ENCODE measurements at places on chromosomes 3 and 15.

DNA sequence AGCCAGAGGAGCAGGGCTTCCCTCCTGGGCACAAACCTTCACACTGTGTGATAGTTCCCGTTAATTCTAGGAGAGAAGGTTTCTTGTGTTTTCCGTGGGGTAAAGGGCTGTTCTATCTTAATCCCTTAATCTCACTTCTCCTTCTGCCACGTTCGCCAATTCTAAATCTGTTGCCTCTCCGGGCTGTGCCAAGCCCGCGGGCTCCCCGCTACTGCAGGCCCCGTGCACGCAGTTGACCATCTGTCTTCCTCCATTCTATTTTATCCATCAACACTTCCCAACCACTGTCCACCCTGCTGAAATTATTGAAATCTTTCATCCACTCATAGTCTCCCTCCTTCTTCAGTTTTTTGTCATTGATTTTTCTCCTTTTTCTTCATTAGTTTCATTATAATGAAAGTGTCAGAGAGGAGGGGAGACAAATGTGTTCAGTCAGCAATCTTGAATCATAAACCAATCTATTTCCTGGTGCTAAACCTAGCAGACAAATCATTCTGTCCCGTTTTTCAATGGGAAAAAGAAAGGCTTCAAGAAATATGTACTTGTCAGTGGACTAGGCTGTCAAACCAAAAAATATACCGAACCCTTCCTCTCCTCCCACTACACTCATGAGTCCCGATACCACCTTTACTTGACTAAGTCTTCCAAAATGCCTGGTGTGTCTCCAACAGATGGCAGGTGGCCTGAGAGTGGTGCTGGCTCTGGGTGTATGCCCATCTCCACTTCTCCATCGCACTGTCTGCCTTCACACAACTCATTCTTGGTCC, 39.6 kb downstream of the SLCO2A1 start:
- DNase-seq = no peak

DNA sequence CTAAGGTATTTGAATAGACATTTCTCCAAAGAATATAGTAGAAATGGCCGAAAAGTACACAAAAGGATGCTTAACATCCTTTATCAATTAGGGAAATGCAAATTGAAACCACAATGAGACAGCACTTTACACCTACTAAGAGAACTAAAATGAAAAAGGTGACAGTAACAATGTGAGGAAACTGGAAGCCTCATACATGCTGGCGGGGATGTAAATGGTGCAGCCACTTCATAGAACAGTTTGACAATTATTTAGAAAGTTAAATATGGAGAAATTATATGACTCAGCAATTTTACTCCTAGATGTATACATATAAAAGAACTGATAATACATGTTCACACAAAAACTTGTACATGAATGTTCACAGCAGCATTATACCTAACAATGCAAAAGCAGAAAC, 13.4 kb downstream of the SPICE1 start:
- DNase-seq = no peak

- DNase-seq = no peak
Measured at GRCh38 chr15:100234158-100235029, 107.4 kb downstream of the ADAMTS17 start.

DNA sequence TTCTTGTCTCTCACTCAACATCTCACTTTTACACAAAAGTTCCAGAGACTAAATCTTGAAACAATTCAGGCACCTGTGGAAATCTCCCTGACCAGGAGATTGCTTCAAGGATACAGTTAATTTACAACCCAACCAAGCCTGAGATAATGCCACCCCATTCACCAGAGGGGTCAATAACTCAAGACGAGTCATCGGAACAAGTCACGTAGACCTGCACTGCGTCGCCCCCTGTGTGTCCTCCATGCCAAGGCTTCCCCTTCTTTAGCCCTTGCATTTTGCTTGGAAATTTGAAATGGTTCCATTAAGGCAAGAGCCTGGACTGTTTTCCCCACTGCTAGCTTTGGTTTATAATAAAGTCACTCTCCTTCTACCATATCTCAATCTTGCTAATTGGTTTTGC, 129.0 kb upstream of the NEO1 start:
- no peak for DNase-seq

GRCh38 chr3:155880286-155880685, 9.8 kb downstream of the GMPS start:
- no peak for DNase-seq

DNA sequence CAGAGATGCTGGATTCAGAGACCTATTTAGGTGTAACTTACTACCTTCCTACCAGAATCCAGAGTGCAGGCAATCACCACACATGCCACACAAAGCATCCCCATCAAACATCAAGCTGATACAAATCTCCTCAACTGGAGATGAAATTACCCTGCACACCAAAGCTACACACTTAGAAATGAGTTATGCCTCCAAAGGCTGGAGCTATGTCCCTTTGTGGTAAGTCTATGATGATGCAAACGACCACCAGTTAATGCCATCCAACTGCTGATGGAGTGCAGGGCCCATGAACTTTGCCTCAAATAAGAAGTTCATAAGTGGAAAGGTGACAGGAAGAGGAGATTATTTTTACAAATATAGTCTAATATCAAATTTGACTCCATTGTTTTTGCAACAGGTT, 38.1 kb downstream of the PDZRN3 start:
- DNase-seq = no peak

- no peak for DNase-seq
Measured at GRCh38 chr3:114721864-114722263, 425.2 kb downstream of the ZBTB20 start.

- DNase-seq = no peak
Measured at GRCh38 chr3:77535116-77535515, 495.2 kb downstream of the ROBO2 start.

- DNase-seq = no peak
Measured at GRCh38 chr3:102091358-102091757, 242.0 kb downstream of the NFKBIZ start.

DNA sequence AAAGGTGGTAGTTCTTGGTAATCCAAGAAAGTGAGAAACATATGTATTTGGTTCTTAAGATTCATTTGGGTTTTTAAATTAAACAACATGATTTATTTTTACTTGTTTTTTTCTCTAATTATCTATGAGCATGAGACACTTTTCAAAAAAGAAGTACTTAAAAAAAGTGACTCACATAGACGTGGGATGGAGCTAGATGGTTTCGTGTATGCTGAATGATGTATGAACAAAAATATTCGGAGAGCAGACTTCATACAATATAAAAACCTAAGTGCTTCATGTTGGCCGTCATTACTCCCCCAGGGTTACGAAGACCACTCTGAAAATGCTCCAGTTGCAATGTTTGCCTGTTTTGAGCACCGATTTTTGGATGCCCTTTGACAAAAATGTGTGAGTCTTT, 90.9 kb downstream of the RORA start:
- no peak for DNase-seq

DNA sequence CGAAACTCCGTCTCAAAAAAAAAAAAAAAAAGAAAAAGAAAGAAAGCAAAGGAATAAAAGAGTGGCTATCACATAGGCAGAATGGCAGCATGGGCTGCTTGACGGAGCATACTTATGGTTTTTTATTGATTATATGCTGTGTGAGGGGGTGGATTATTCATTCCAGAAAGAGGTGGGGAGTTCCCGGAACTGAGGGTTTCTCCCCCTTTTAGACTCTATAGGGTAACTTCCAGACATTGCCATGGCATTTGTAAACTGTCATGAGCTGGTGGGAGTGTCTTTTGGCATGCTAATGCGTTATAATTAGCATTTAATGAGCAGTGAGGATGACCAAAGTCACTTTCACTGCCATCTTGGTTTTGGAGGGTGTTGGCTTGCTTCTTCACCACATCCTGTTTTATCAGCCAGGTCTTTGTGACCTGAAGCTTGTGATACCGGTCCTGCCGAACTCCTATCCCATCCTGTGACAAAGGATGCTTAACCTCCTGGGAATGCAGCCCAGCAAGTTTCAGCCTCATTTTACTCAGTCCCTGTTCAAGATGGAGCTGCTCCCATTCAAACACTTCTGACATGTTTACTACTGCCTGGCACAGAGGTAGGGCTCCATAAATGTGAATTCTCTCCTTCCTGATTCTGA, 15.8 kb upstream of the ABHD17C start:
- DNase-seq = no peak

GRCh38 chr15:101122266-101122665, 129.6 kb downstream of the CHSY1 start:
- no peak for DNase-seq

GRCh38 chr3:11641316-11641682, 2.4 kb downstream of the VGLL4 start:
- no peak for DNase-seq

- no peak for DNase-seq
Measured at GRCh38 chr3:27720899-27721716, 1.0 kb downstream of the EOMES start.

GRCh38 chr15:90191794-90192509, 9.2 kb upstream of the SEMA4B start:
- DNase-seq = peak; percentile 60

- no peak for DNase-seq
Measured at GRCh38 chr15:55564347-55565145, 23.6 kb downstream of the PYGO1 start.

DNA sequence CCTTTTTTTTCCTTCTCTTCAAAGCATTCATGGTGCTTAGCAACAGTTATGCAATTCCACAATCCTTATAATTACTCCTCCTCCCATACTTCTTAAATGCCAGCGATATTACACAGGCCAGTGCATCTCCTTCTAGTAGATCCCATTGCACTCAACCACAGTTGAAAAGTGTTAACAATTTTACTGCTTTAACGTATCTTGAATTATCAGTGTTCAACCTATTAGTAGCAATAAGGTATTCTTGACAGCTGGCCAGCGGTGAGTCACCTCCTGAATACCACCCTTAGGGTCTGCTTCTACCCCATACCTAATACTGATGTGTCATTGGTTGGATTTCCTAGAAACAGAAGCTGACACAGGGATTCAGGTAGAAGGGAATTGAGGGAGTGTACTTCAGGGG, 24.0 kb upstream of the TEX9 start:
- DNase-seq = no peak

DNA sequence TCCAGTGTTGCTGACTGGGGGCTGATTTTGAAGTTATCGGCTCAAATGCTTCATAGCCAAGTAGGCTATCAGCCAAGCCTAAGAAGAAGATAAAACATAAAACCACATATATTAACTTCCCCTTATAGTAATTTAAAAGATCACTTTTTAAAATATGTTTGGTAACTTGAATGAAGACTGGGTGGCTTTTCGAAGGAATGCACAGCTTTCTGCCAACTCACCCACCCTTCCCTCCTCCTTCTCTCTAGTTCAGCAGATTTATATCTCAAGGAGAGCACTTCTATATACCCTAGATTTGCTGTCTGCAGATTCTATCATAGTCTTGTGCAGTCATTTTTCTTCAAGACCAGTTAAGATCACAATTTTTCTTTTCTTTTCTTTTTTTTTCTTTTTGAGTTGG, 189.4 kb upstream of the CHRM5 start:
- no peak for DNase-seq

DNA sequence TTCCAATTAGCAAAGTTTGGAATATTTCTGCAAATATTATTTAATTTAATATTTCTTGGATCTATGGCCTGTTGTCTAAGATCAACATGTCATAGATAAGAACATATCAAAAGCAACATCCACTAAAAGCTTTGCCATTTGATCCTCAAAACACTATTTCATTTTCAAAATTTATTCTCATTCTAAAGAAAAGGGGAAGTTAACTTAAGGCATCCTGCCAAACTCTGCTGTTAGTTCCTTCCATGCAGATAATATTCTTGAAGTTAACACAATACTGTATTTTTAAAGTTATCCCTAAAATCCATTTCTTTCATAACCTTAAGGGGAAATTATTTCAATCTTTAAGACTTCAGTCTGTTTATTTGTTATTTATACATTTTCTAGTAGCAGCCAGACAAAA, 28.2 kb upstream of the GBE1 start:
- no peak for DNase-seq

GRCh38 chr3:15858547-15859506, 61.0 kb upstream of the ANKRD28 start:
- peak; percentile 76 for DNase-seq

- no peak for DNase-seq
Measured at GRCh38 chr3:182490596-182491491, 302.5 kb upstream of the ATP11B start.

DNA sequence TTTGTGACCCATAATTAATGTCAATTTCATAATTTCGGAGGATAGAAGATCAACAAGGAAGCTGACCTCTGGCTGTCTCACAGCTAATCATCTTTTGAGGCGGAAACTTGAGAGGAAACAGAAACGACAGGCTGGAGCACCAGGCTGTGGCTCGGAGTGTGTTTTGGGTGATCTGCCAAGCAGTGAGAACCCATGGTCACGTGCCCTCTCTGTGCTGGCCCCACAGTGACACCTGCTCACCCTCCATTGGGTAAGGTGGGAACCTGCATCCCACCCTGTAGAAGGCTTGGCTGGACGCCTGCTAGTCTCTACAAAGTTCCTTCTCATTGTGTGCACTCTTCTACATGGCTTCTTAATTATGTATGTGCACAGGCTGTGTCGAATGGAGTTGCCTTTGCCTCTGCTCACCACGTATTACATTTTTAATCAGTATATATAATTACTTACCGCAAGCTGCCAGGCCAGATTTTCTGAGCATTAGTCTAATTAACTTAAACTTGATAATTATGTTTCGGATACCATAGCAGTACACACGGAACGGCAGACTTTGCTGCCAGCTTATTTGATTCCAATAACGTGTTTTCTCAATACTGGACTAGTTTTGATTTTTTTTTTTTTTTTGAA, 719.4 kb upstream of the CFAP20DC start:
- DNase-seq = no peak

- no peak for DNase-seq
Measured at GRCh38 chr3:29759411-29760225, 478.7 kb downstream of the RBMS3 start.

GRCh38 chr3:122168044-122168443, 15.4 kb upstream of the CASR start:
- no peak for DNase-seq

GRCh38 chr15:65083262-65083701, 6.7 kb downstream of the KBTBD13 start:
- DNase-seq = no peak

DNA sequence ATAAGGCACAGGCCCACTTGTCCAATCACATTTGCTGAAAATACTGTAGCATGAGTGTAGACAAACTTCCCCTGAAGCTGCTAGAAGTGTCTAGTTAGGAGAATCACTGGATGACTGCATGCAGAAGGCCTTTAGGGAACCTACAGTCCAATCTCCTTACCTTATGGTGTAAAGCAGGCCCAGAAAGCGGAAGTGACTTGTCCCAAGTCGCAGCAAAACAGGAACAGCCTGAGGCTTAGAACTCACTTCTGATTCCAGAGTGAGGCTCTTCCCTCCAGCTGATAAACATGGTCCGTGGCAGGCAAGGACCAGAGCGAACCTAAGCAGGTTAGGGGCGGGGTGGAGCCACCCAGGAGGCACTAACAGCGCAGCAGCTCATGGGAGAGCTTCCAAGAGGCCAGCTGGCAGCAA, 2.5 kb downstream of the GRAMD2A start:
- no peak for DNase-seq
